Activated CD4-positive, alpha-beta T cell treated with anti-CD3 and anti-CD28 coated beads for 48 hours (primary cell): ENCODE measurements at places on chromosomes 2 and 18.

DNA sequence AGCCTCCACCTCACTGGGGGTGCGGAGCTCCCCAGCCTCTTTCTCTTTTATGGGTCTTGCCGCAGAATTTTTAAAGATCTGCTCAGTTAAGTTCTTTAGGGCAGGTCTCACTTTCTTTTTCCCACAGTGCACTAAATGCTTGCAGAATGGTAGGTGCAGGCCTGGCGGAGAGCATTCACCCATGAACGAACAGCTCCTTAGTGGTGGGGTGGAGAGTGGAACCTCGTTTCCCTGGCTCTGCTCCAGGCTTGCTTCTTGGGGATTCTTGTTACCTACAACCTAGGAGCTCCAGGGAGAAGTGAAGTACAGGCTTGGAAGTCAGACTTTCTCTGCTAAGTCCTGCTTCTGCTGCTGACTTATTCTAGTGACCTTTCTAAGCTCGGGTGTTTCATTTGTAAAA lies 70.3 kb upstream of the PXDN start:
- no peak for DNase-seq

DNA sequence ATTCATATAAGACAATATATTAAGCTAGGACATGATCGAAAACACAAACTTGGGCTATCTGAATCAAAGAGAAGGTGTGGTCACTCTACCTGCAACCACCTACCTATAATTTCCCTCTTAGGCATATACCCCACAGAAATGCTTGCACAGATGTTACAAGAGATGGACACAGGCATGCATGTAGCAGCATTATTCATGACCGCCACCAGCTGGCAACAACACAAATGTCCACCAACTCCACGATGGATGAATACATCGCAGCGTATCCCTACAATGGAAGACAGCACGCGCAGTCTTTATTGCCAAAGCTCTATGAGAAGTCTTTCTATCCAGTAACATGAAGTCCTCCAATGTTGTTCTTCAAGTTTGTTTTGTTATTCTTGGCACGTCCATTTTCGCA lies 90.8 kb downstream of the ARL4C start:
- no peak for DNase-seq

DNA sequence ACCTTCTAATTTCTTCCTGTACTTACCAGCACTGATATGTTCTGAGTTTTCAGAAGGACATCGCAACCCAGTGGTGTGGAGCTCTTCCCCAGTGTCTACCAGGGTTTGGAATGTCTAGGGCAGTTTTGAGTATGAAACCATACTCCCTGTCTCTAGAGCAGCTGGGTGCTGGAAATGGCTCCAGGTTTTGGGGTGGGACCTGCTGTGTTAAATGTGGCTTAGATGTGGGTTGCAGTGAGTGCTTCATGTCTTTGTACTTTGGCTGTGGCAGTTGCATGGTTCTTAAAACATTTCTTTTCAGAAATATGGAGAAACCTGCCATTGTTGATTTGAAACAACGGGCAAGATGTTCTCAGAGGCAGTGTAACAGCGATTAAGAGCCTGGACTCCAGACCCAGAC lies 48.5 kb downstream of the ACSL3 start:
- no peak for DNase-seq

DNA sequence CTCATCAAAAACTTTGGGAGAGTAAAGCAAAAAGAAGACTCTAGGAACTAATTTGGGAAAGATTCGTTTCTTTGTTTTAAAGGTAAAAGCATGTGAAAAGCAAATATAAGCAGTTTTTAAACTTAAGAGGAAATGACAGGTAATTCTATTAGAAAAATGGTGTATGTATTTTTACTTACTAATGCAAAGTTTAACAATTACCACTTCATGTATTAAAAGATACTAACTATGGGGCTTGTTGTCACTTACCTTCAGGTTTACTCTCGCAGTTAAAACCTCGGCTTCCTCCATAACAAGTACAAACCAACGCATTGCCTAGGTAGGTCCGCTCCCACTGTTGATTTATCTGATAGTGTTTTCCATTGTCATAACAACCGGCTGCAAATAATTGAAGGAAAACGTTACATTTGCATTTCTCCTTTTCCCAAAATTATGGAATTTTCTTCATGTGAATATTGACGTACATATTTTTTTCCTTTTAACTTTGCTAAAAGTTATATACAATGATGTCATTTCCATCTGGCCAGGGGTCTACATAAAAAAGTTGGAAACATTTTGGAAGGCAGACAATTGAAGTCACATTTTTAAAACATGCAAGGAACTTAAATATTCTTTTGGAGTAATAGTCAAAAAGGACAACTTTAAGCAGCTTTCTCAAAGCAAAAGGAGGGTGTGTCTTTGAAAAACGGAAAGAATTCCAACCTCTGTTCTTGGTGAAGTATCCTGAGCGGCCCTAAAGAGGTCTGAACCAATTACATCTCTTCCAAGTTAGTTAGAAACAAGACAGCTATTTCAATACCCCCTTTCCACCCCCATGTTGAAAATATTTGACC lies 1.2 kb downstream of the FN1 start:
- DNase-seq: no peak

DNA sequence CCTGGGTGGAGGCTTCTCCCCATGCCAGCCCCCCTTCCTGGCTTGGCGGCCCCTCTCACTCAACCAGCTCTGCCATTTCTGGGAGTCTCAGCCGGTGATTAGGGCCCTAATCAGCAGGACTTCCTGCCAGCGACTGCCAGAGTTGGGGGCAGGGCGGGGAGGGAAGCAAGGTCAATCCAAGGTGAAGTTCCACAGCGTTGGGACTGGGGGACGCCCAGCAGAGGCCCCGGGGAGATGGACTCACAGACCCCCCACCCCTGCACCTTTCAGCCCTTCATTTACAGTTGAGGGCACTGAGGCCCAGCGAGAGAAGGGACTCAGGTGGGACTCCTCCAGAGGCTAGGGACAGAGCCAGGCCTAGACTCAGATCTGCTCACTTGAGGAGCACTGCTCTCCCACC lies 65.3 kb downstream of the TNS1 start:
- no peak for DNase-seq

GRCh38 chr2:226797289-226797988 lies 2.2 kb downstream of the IRS1 start:
- DNase-seq: no peak

DNA sequence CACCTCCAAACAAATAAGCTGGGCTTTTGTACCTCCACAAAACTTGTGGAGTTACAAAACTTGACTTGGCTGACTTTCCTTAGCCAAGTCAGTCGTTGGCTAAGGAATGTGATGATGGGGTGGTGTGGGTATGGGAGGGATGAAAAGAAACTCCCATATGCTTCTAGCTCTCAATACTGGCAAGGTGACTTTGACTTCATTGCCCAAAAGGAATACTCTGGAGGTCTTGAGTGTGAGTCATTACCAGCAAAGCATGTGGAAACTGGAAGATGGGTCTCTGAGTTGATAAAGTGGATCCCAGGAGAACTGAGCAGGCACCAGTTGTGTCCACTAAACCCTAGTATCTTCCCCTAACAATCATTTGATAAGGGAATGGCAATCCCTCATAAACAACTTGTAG lies 226.7 kb downstream of the GULP1 start:
- DNase-seq: no peak
